Activated T-cell treated with anti-CD3 and anti-CD28 coated beads, Interleukin-2, amount 50 U/mL, for 48 hours (primary cell): ENCODE measurements at places on chromosomes 11 and 22.
A peak's percentile ranks its signal among the peaks of the same experiment; 100 is the strongest.

DNA sequence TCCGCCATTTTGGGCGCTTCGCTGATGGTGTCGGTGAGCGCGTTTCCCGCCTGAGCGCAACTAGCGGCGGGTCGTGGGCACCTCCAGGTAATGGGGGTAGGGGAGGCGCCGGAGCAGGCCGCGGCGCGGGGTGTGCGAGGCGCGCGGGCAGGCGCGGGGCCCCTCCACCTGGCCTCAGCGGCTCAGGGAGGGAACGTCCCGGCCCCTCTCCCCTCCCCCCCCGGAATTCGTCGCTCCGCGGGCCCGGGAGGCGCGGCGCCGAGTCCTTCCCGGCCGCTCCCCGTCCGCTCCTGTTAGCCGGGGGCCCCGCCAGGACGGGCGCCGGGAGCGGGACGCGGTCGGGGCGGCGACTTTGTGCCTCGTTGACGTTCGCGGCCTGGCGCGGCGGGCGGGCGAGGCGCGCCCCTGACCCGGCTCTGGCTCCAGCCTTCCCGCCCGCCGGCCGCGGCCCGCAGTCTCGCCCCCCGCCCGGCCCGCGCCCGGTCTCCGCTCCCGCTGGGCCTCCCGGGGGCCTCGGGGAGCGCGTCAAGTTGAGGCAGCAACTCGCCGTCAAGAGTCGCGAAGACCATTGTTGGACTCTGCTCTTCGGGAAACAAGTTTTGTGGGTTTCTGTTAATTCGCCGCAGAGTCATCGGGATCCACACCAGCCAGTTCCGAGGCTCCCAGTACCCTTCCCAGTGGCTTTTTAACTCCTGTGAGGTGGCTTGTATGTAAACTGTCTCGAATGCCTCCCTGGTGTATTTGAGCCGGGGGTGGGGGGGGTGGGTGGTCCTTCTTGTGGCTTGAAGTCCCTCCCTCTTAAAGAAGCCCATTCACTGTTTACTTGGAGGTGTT, at the start of gene PPP6R3:
Gene PPP6R3 (plus strand): TSS at position 12 of the 834 bp plus-strand sequence. CDS start 76,913 bp downstream, outside the sequence.
- DNase-seq, result peak; percentile 43

DNA sequence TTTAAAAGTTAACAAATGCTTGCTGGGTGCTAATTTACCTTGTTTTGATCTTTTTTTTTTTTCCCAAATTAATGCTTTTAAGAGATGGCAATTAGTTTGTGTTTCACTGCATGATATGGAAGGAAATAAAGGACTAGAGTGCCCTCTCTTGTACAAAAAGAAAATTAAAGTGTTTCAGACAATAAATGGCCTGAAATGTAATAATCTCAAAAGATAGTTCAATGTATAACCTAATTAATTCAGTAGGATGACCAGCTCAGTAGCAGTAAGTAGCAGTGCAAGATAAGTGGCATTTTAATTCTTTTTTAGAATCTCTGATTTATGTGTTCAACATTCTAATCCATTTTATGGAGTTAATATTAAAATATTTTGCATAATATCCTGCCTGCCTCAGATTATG, 39.9 kb upstream of the MYO18B start:
- DNase-seq, result no peak

DNA sequence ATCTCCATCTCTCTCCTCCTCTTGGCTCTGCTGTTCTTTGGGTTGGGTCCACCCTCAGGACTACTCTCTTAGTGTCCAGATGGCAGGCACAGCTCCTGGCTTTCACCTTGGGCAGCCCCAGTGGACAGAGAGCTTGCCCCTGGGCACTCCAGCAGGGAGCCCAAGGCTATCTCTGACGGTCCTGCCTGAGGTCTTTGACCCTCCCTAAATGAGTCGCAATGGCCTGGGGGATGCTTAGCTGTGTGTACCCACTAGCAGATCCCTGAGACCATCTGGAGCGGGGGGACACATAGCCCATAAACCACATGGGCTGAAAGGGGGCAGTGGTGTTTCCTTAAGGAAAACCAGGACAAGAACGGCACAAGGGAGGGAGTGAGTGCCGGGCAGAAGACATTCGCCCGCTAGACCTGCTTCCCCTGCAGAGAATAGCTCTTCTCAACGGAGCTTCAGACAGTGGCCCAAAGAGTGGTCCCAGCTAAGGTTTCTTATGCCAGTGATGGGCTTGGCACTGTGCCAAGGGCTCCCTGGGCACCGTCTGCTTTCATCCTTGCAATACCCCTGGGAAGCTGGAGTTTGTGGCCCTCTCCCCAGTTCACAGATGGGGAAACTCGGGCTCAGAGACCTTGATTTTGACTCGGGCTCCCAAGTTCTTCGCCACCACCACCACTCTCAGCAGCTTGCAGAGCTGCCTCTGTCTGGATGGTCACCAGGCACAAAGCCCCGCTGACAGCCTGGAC, 53.9 kb upstream of the ANO1 start:
- no peak for DNase-seq

DNA sequence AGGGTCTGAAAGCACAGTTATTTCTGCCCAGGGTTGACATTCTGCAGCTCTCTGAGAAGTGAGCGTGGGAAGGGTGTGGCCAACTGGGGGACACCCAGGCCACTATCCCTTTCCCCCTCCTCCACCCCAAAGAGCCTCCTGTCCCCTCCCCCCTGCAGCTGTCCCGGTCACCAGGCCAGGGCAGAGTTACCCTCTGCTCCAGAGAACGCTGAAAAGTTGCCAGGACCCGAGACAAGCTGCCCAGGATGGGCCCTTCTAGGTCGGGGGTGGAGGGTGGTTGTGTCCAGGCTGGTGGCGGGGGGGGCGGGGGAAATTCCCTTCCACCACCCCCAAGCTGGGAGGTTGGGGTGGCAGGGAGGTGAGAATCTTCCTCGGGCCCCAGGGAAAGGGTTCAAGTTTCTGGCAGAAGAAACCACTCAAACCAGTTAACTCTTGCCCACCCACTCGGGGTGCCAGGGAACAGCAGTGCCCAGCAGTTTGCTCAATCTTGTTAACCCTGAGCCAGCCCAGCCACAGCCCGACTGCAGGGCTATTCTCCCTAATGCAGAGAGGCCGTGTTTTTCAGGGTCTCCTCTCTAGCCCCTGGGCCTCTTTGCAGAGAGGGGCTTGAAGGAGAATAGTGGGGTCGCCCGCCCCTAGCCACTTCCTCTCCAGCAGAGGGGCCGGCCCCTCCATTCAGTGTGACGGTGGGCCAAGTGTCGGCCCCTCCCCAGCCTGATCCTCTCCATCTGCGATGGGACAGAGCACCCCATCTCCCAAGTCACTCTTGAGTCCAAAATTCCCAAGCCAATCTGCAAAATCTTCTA, 697 bp downstream of the LGALS1 start:
- DNase-seq, result peak; percentile 48
